ENCODE measurements at places on chromosomes 6 and 20. TPM values are rescaled to one million over a fixed set of nuclear protein-coding genes. Genes with fewer than 3 reads are reported as not detected.

GRCh38 chr6:109305028-109305427, 77.2 kb downstream of the CD164 start:
- no peak overlapping the region for H3K4me3 ChIP-seq
- peaks cover 19% of the 10 kb centered on the region for H3K4me1 ChIP-seq
- no peak overlapping the region for H3K27ac ChIP-seq
- H3K36me3 ChIP-seq = no peaks in the 10 kb centered on the region
- no peak for DNase-seq

DNA sequence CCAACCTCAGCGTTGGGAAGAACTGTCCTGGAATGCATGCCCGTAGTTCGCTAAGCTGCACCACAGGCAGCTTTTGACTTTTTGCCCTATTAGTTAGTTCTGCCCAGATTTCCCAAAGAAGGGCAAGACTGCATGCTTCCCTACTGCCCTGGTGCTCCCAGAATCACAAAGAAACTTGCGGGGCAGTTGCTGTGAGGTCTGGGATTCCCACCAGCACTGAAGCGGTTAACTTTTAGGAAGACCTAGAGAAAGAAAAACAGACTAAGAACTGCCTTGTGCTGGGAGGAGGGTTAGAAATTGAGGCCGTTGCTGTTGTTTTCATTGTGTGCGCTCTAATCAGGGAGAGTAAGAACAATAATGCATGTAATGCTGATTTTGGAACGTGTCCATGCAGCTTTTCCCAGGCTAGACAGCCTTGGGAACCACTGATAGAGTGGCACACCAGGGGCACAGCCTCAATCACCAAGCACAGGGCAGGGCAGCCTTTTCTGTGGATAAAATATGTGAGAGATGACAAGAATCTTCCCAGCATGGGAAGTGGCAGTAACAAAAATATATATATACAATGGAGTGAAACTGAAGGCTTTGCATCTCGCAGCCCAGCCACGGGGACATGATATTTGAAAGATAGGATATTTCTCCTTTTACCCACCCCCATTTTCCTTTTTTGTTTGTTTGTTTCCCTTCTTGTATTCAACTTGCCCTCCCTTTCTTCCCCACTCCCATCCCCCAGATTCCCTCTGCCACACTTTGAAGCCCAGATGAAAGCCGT, 137.7 kb upstream of the HEY2 start:
- no peaks in the 10 kb centered on the region for H3K27me3 ChIP-seq
- no peak overlapping the region for H3K4me3 ChIP-seq
- H3K27ac ChIP-seq = no peak overlapping the region

DNA sequence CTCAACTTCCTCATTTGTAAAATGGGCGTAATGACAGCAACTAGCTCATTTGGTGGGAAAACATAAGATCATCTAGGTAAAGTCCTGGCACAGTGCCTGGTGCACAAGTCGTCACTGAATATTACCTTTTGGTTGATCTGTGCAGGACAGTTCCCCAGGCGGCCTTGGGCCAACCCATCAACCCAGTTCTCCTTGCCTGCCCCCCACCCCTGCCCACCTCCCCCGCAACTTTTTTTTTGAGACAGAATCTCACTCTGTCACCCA, 99.2 kb downstream of the JPH2 start:
- no peaks in the 10 kb centered on the region for H3K27me3 ChIP-seq
- H3K27ac ChIP-seq = no peak overlapping the region
- no peaks in the 10 kb centered on the region for H3K4me1 ChIP-seq
- no peaks in the 10 kb centered on the region for H3K36me3 ChIP-seq
- no peak for DNase-seq

GRCh38 chr6:2687456-2687855, 63.3 kb downstream of the MYLK4 start:
- H3K27ac ChIP-seq = no peak overlapping the region
- DNase-seq = no peak
- H3K27me3 ChIP-seq = no peaks in the 10 kb centered on the region
- no peak overlapping the region for H3K4me3 ChIP-seq
- H3K36me3 ChIP-seq = no peaks in the 10 kb centered on the region

DNA sequence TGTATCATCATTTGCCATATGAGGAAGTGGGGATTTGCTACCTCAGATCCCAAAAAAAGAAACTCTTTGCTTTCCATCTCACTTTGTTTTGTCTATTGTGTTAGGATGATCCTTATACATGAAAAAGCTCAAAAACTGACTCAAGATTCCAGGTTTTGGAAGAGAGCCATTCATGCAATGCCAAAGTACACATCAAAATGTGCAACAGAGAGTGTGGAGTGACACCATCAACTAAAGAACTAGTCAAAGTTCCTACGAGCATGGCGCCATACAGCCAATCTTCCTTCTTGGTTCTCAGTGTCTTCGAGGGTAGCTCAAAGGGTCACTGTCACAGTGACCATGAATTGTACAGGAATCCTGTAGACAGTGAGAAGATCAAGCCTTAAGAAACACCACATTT, 255.8 kb upstream of the SASH1 start:
- H3K27ac ChIP-seq = no peak overlapping the region
- H3K4me1 ChIP-seq = no peaks in the 10 kb centered on the region
- no peak overlapping the region for H3K4me3 ChIP-seq
- H3K27me3 ChIP-seq = no peaks in the 10 kb centered on the region
- H3K36me3 ChIP-seq = no peaks in the 10 kb centered on the region

DNA sequence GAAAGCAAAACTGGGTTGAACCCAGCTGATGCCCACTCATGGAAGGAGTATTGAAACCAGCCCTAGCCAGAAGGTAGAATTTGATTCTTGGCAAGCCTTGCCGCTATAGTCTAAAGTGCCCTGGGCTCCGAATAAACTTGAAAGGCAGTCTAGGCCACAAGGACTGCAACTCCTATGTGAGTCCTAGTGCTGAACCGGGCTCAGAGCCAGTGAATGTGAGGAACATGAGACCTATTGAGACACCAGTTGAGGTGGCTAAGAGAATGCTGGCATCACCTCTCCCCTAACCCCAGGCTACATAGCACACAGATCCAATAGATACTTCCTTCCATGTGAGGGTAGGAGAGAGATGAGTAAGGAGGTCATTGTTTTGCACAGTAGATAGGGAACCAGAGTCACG, 3.5 kb upstream of the DEFB110 start:
- H3K4me1 ChIP-seq = no peaks in the 10 kb centered on the region
- H3K27me3 ChIP-seq = no peaks in the 10 kb centered on the region
- DNase-seq = no peak
- H3K27ac ChIP-seq = no peak overlapping the region

MLN gene
- total RNA-seq = not detected

OLIG3 gene
- total RNA-seq = not detected

TMEM74B gene
- total RNA-seq = 0.96 TPM

DNA sequence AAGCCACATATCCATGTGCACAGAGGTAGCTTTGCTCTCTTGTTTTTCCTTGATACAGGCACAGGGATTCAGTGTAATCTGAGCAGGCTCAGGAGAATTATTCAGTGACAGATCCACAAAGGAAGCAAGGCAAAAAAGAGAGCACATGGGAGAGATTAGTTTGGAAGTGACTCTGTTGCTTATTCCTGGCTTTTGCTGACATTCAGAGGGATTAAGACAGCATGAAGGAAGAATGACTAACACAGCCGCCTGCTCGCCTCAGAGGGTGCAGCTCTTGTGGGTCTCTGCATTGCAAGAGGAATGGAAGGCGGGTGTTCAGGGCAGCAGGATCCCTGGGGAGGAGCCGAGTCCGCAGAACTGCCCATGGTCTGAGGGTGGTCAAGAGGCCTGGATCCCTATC, 203.4 kb upstream of the KCNQ5 start:
- H3K27me3 ChIP-seq = no peaks in the 10 kb centered on the region
- H3K4me3 ChIP-seq = no peak overlapping the region
- no peak overlapping the region for H3K27ac ChIP-seq
- no peak for DNase-seq

- DNase-seq = no peak
- no peaks in the 10 kb centered on the region for H3K36me3 ChIP-seq
- peaks cover 75% of the 10 kb centered on the region for H3K4me1 ChIP-seq
- no peak overlapping the region for H3K4me3 ChIP-seq
- H3K27ac ChIP-seq = peak overlapping the region; percentile 82
Observed at GRCh38 chr6:3406362-3406821, 50.5 kb downstream of the SLC22A23 start.

- H3K36me3 ChIP-seq = peaks cover 50% of the 10 kb centered on the region
- no peak for DNase-seq
- no peak overlapping the region for H3K27ac ChIP-seq
- no peak overlapping the region for H3K4me3 ChIP-seq
Observed at GRCh38 chr6:111278731-111279130, 191.4 kb downstream of the SLC16A10 start.

DNA sequence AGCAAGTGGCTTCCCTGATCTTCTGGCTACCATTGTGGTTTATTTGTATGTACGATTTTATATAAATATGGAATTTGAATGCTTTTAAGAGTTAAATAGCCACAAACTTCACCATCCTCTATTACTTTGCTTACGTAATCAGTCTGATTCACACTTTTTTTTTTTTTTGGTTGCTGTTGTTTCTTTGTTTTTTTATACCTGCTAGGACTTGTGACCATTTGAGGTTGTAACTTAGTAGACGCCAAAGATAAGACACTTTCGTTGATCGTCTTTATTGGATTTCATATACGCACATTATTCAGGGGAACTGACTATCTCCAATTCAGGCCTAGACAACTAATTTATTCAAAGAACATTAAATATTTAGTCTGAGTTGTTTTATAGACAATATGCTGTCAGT, 559.0 kb downstream of the CBLN4 start:
- H3K27me3 ChIP-seq = no peaks in the 10 kb centered on the region
- H3K36me3 ChIP-seq = no peaks in the 10 kb centered on the region
- no peak for DNase-seq
- no peak overlapping the region for H3K4me3 ChIP-seq
- H3K27ac ChIP-seq = no peak overlapping the region

TJAP1 gene
- 10.9 TPM for total RNA-seq

Measured in transverse colon (tissue), 4 donors.